Fibroblast of lung (primary cell): ENCODE measurements at places on chromosomes 6 and 20. TPM values are rescaled to one million over a fixed set of nuclear protein-coding genes. Genes with fewer than 3 reads are reported as not detected.

The COL11A2 gene
- 0.17 and 0.26 TPM in 2 replicates for total RNA-seq

The PKIB gene
- 0.51 and 1.3 TPM in 2 replicates for total RNA-seq

The CRIP3 gene
- total RNA-seq = 0.26 TPM in 1 of 2 replicates, not detected in the other

The SIM1 gene
- not detected in 2 replicates for total RNA-seq

The RSPO4 gene
- total RNA-seq = not detected in 2 replicates

The POM121L2 gene
- not detected in 2 replicates for total RNA-seq

The PDYN gene
- total RNA-seq = not detected in 2 replicates

The DACT2 gene
- total RNA-seq = not detected in 2 replicates

The SLC16A10 gene
- under 0.01 TPM in 1 of 2 replicates, not detected in the other for total RNA-seq

The HLA-DRB5 gene
- total RNA-seq = not detected in 2 replicates

GRCh38 chr20:33719277-33719988 lies 677 bp downstream of the PXMP4 start:
- H3K36me3 ChIP-seq = no peaks in the 10 kb centered on the region
- H3K27ac ChIP-seq = peak overlapping the region; percentile 70
- peaks cover 6% of the 10 kb centered on the region for H3K4me1 ChIP-seq

DNA sequence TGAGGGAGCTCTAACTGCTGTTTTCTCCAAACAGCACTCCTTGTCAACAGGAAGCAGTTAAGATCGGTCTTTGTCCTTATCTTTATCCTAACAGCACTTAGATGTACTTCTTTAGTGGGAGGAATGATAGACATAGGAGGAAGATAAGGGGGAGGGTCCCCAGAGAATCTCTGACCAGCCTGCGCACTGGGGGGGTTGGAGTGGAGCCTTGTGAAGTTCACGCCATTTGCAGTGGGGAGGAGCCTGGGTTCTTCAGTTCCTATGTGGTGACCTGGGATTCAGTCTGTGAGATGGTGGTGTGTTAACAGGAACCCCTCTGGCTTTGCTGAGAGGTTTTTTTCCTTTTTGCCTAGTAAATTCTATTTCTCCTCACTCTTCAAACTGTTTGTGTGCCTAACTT lies 18.1 kb upstream of the ASCC3 start:
- no peak for DNase-seq
- no peaks in the 10 kb centered on the region for H3K36me3 ChIP-seq
- no peak overlapping the region for H3K4me3 ChIP-seq
- no peak overlapping the region for H3K27ac ChIP-seq
- H3K27me3 ChIP-seq = no peaks in the 10 kb centered on the region

- DNase-seq = peak; percentile 98
- no peak overlapping the region for H3K4me3 ChIP-seq
- H3K36me3 ChIP-seq = peaks cover 30% of the 10 kb centered on the region
- H3K27me3 ChIP-seq = no peaks in the 10 kb centered on the region
Observed at GRCh38 chr20:50144362-50144761, 9.2 kb downstream of the PEDS1 start.

GRCh38 chr6:43173591-43174262 lies 2.7 kb downstream of the SRF start:
- no peaks in the 10 kb centered on the region for H3K27me3 ChIP-seq
- peak overlapping the region; percentile 91 for H3K4me3 ChIP-seq
- peak overlapping the region; percentile 99 for H3K27ac ChIP-seq
- H3K36me3 ChIP-seq = peaks cover 26% of the 10 kb centered on the region
- peaks cover 18% of the 10 kb centered on the region for H3K4me1 ChIP-seq

GRCh38 chr6:111925296-111925695 lies 52.0 kb upstream of the FYN start:
- DNase-seq = peak; percentile 85
- no peaks in the 10 kb centered on the region for H3K36me3 ChIP-seq
- H3K4me3 ChIP-seq = no peak overlapping the region
- H3K4me1 ChIP-seq = peaks cover 2% of the 10 kb centered on the region
- no peaks in the 10 kb centered on the region for H3K27me3 ChIP-seq

GRCh38 chr20:45080867-45081624 lies 19.9 kb downstream of the KCNS1 start:
- H3K4me3 ChIP-seq = no peak overlapping the region
- H3K4me1 ChIP-seq = no peaks in the 10 kb centered on the region
- peaks cover 2% of the 10 kb centered on the region for H3K36me3 ChIP-seq
- no peaks in the 10 kb centered on the region for H3K27me3 ChIP-seq

GRCh38 chr6:56549014-56549413 lies 93.7 kb downstream of the DST start:
- no peak for DNase-seq
- peaks cover 2% of the 10 kb centered on the region for H3K36me3 ChIP-seq
- H3K4me3 ChIP-seq = no peak overlapping the region
- no peaks in the 10 kb centered on the region for H3K27me3 ChIP-seq
- H3K27ac ChIP-seq = no peak overlapping the region

DNA sequence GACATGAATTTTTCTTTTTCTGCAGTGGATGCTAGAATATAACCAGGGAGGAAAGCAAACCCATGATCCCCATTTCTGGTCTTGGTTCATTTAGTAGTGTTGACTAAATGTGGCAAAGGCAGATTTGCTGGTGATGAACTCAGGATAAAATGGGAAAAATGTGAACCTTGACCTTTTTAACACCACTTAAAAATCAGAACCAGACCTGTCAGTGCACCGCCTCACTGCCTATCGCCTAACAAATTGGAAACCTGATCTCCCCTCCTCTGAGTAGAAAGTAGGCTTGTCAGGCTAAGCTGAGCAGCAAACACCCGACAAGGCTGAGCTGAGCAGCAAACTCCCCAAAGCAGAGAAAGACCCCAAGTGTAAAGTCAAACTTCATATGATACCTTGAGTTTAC lies 254.8 kb downstream of the FOXC1 start:
- no peaks in the 10 kb centered on the region for H3K36me3 ChIP-seq
- no peaks in the 10 kb centered on the region for H3K27me3 ChIP-seq
- DNase-seq = no peak
- H3K4me1 ChIP-seq = no peaks in the 10 kb centered on the region

- DNase-seq = peak; percentile 59
- H3K36me3 ChIP-seq = no peaks in the 10 kb centered on the region
- H3K4me3 ChIP-seq = no peak overlapping the region
- H3K27ac ChIP-seq = no peak overlapping the region
- H3K4me1 ChIP-seq = peaks cover 4% of the 10 kb centered on the region
Observed at GRCh38 chr6:131058236-131058635, 4.8 kb downstream of the EPB41L2 start.

GRCh38 chr6:110332281-110332680 lies 25.9 kb downstream of the METTL24 start:
- H3K4me3 ChIP-seq = no peak overlapping the region
- peaks cover 7% of the 10 kb centered on the region for H3K4me1 ChIP-seq
- H3K27me3 ChIP-seq = no peaks in the 10 kb centered on the region
- H3K27ac ChIP-seq = no peak overlapping the region

DNA sequence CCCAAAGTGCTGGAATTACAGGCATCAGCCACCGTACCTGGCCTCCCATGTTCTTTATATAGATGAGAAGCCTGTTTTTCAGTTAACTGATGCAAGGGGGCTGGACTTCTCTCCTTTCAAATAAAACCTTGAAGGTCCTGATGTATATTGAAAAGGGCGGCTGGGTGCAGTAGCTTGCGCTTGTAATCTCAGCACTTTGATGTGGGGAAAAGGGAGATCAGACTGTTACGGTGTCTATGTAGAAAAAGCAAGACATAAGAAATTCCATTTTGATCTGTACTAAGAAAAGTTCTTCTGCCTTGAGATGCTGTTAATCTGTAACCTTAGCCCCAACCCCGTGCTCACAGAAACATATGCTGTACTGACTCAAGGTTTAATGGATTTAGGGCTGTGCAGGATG lies 16.1 kb upstream of the SAMHD1 start:
- no peak overlapping the region for H3K27ac ChIP-seq
- no peak for DNase-seq
- no peaks in the 10 kb centered on the region for H3K27me3 ChIP-seq
- no peak overlapping the region for H3K4me3 ChIP-seq

- H3K27me3 ChIP-seq = no peaks in the 10 kb centered on the region
- H3K4me3 ChIP-seq = no peak overlapping the region
- no peak overlapping the region for H3K27ac ChIP-seq
- no peaks in the 10 kb centered on the region for H3K36me3 ChIP-seq
- no peak for DNase-seq
Observed at GRCh38 chr20:22560817-22561216, 23.6 kb downstream of the FOXA2 start.

DNA sequence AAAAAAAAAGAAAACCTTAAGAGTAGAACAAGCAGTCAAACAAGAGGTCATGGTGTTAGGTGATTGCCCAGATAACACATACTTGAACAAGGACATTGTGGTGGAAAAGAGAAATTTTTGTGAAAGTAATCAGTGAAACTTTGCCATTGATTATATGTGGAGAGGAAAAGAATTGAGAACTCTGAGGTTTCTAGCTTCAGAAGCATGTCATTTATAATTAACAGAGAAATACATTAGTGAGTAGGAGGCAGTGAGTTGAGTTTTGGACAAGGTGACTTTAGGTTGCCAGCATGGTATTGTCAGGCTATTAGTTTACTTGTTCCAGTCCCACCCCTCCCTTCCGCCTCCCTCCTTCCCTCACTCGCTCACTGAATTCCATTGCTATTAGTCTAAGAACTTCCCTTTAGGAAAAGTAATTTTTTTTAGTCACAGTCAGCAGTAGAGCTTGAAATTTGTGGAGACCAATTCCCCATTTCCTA lies 17.2 kb downstream of the TAB2 start:
- no peak overlapping the region for H3K4me3 ChIP-seq
- no peaks in the 10 kb centered on the region for H3K36me3 ChIP-seq
- peaks cover 9% of the 10 kb centered on the region for H3K4me1 ChIP-seq
- H3K27me3 ChIP-seq = no peaks in the 10 kb centered on the region

DNA sequence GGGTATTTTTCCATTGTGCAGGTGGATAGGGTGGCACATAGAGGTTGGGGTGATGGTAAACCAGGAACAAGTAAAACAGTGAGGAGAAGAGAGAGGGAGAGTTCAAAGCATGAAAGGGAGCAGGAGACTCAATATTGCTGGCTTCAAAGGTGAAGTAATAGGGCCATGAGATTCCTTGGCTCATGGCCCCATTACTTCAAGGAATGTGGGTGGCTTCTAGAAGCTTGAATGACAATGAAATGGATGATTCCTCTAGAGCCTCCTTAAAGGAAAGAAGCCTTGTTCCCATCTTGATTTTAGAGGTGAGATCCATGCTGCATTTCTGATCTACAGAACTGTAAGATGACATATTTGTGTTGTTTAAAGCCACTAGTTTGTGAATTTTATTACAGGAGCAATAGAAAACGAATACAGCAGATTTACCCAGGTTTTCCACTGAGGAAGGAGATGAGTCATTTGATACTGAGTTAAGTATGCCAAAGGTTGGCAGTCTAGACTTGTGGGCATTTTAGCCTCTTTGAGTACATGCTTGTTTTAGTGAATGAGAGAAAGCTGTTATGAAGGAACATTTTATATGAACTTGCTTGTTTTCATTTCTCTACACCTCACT lies 110.4 kb downstream of the PLCB4 start:
- H3K27me3 ChIP-seq = no peaks in the 10 kb centered on the region
- DNase-seq = peak; percentile 68
- H3K27ac ChIP-seq = no peak overlapping the region
- no peaks in the 10 kb centered on the region for H3K4me1 ChIP-seq
- no peaks in the 10 kb centered on the region for H3K36me3 ChIP-seq

GRCh38 chr20:13717631-13718044 lies 67.1 kb downstream of the ESF1 start:
- no peak for DNase-seq
- H3K4me3 ChIP-seq = no peak overlapping the region
- peaks cover 2% of the 10 kb centered on the region for H3K36me3 ChIP-seq

DNA sequence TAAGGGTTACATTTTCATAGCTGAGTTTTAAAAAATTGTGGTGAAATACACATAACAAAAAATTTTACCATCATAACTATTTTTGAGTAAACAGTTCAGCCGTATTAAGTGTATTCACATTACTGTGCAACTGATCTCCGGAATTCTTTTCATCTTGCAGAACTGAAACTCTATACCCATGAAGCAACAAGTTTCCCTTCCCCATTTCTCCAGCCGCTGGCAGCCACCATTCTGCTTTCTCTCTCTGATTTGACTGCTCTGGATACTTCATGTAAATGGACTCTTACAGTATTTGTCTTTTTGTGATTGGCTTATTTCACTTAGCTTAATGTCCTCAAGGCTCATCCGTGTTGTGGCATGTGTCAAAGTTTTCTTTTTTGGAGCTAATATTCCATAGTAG lies 341.6 kb downstream of the QKI start:
- H3K27me3 ChIP-seq = no peaks in the 10 kb centered on the region
- H3K36me3 ChIP-seq = no peaks in the 10 kb centered on the region
- no peak overlapping the region for H3K27ac ChIP-seq

DNA sequence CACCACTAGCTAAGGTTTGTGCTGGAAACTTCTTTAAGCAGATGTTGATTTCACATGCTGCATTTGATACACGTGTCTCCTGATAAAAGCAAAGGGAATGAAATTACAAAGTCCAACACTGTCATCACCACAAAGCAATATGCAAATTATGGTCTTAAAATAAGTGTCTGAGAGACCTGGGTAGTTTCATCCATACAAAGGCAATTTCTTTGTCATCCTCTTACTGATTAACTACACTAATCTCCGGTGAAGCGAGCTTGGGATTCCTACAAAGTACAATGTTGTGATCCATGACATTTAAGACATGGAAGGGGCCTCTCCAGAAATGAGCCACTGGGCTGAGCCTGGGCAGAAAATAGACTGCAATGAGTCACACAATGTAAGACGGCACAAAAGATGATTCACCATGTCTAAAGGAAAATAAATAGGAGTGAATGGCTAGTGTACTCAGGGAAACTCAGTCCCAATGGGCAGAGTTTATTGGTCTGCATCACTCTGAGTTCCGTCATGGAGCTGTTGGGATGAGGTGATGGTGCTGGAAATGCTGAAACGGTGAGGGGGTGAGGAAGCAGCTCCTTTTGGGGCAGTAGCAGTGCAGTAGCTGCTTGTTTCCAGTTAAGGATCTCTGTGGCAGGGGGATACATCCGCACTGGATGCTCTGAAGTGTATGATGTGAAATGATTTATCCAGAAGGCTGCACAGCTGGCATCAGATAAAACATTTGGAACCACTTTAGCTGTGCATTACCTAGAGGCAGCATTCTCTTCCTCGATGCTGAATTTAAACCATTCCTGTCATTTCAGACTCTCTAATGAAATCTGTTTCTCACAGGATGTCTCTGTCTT lies 103.3 kb downstream of the IBTK start:
- DNase-seq = peak; percentile 94
- no peaks in the 10 kb centered on the region for H3K27me3 ChIP-seq
- peak overlapping the region; percentile 18 for H3K4me3 ChIP-seq
- no peaks in the 10 kb centered on the region for H3K36me3 ChIP-seq

GRCh38 chr6:125612345-125612846 lies 137.0 kb upstream of the HEY2 start:
- H3K4me3 ChIP-seq = no peak overlapping the region
- peak; percentile 2 for DNase-seq
- no peaks in the 10 kb centered on the region for H3K27me3 ChIP-seq
